Tibial nerve (tissue), 4 donors: ENCODE measurements at places on chromosomes 11 and 22. TPM values are rescaled to one million over a fixed set of nuclear protein-coding genes. Genes with fewer than 3 reads are reported as not detected.
A peak's percentile ranks its signal among the peaks of the same experiment; 100 is the strongest.

- DNase-seq = no peak
Observed at GRCh38 chr11:41256041-41256440, 203.4 kb downstream of the LRRC4C start.

DNA sequence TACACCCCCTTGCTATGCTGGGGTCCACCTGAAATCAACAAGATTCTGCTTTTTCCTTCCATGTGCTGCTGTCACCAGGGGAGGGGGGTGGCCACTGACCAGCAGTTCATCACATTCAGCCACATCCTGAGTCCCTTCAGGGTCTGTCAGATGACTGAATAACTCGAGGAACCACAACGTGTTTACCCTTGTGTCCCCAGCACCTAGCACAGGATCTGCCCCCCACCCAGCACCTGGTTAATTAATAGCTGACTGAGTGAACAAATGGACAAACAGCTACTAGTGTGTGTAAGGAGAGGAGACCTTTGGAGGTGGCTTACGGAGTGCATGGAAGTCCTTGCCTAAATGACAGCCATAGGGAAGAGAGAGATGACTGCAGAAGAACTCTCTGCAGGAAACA, 119.5 kb upstream of the NCAM1 start:
- no peak for DNase-seq

- no peak for DNase-seq
Observed at GRCh38 chr11:103898577-103899336, 137.7 kb upstream of the DDI1 start.

DNA sequence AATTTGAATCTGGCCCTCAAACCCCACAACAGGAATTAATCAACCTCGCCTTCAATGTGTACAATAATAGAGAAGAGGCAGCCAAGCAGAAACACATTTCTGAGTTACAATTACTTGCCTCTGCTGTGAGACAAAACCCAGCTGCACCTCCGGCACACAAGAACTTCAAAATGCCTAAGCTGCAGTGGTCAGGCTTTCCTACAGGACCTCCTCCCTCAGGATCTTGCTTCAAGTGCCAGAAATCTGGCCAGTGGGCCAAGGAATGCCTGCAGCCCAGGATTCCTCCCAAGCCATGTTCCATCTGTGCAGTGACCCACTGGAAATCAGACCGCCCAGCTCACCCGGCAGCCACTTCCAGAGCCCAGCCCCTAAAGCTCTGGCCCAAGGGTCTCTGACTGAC, 3.4 kb upstream of the NDUFC2 start:
- DNase-seq = no peak

DNA sequence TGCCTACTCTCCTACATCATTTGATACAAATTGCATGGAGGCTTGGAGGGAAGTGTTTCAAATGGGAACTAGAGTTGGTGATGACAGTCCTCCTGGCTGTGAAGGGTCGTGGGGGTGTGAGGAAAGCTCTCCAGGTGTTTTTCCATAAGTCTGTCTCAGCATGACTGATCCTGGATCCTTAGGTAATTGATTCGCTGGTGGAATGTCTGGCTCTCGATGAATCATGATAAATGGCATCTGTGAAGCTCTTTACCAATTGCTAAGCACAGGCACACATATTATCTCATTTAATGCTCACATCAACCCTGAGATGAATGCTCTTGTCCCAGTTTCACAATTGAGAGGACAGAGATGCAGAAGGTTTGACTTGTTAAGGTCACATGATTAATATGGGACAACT, 107.5 kb downstream of the PKNOX2 start:
- DNase-seq = no peak

DNA sequence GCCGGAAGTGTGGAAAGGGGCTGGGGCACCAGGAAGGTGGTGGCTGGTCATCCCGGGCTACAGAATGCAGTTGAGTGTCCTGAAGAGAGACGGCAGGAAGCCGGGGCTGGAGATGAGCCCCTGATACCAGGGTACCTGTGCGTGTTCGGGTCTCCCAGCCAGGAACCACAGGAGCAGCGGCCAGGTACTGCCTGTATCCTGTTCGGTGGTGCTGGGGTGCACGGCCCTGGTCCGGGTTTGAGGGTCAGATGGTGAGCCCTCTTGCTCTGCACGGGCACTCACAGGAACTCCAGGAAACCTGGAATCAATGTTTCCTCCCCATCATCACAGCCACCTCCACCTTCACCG, 253.1 kb upstream of the B3GAT1 start:
- no peak for DNase-seq

DNA sequence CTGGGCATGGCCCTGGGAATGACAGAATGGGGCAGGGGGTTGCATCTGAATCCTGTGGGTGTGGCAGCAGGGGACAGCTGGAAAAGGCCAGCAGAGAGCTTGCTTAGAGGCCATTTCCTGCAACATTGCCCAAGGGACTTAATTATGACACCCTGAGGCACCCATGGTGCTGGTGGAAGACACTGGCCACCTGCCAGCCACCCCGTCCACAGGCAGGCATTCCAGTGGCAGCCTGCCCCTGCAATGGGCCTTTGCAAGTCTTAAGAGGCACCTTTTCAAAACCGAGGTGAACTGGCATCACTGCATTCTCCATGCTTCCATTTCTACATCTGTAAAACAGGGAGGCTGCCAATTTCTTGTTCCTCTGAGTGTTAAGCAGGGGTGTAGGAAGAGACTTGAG, 21.6 kb upstream of the SUSD2 start:
- DNase-seq = no peak

GRCh38 chr11:11860103-11860979, 18.6 kb downstream of the USP47 start:
- DNase-seq = no peak

DNA sequence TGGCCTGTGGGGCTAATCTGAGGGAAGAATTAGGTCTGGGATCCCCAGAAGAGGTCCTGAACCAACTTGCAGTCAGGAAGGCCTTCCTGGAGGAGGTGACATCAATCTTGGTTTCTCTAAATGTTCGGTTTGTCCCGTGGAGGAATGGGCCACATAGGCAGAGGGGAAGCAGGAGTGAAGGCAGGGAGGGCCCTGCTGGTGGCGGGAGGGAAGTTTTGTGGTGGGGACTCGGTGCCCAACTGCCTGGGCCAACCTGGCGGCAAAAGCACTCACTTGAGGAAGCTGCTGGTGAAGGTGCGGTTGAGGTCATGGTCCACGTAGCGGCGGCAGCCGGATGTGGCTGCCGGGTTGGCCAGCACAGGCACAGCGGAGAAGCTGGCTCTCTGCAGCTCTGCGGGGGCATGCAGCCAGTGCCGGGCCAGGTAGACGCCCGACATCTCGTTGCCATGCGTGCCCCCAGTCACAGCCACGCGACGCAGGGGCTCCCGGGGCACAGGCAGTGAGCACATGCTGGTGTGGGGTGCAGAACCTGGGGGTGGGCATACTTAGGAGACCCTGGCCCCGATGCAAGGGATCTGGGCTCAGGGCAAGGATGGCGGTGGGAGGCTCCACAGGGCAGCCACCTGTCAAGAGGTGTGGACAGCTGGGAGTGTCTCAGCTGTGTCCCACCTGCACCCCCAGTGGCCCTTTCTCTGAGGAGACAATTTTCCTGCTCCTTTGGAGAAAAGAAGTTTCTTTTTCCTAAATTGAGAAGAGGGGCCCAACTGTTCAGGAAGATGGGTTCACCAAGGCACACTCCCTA, 3.8 kb downstream of the ACY3 start:
- no peak for DNase-seq

- DNase-seq = peak; percentile 90
Observed at GRCh38 chr22:21646608-21647590, 4.8 kb downstream of the SDF2L1 start.

DNA sequence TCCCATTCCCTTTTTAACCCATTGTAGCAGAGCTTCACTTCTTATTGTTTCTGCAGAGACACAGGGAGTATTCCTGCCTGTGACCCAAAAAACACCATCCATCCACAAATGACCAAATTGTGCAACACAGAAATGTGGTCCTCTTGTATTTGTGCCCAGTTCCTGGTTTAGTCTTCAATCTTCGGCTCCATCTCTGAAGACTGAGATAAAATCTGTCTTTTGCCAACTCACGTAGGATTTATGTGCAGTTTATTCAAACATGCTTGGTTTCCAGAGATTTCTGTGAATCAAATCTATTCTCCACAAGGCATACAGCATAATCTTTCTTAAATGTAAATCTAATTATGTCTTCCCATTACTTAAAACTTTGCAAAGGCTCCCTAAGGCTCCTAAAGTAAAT, 307.0 kb downstream of the AASDHPPT start:
- no peak for DNase-seq

GRCh38 chr11:15835788-15836411, 520.4 kb downstream of the SOX6 start:
- DNase-seq = no peak

GRCh38 chr22:33654173-33654895, 265.9 kb downstream of the LARGE1 start:
- DNase-seq = no peak

- DNase-seq = no peak
Observed at GRCh38 chr11:111456086-111456858, 55.9 kb downstream of the BTG4 start.

The EWSR1 gene
- 211 TPM for total RNA-seq

The OR5T3 gene
- total RNA-seq = not detected

The TRIM49 gene
- total RNA-seq = not detected

The CHADL gene
- 32.0 TPM for total RNA-seq

The HEPN1 gene
- not detected for total RNA-seq

The ANGPTL5 gene
- 9.6 TPM for total RNA-seq

The MS4A12 gene
- not detected for total RNA-seq

The MMP8 gene
- not detected for total RNA-seq

The IL17REL gene
- total RNA-seq = not detected

The FIBIN gene
- total RNA-seq = 225 TPM
